ENCODE measurements at places on chromosomes 7 and 10.

DNA sequence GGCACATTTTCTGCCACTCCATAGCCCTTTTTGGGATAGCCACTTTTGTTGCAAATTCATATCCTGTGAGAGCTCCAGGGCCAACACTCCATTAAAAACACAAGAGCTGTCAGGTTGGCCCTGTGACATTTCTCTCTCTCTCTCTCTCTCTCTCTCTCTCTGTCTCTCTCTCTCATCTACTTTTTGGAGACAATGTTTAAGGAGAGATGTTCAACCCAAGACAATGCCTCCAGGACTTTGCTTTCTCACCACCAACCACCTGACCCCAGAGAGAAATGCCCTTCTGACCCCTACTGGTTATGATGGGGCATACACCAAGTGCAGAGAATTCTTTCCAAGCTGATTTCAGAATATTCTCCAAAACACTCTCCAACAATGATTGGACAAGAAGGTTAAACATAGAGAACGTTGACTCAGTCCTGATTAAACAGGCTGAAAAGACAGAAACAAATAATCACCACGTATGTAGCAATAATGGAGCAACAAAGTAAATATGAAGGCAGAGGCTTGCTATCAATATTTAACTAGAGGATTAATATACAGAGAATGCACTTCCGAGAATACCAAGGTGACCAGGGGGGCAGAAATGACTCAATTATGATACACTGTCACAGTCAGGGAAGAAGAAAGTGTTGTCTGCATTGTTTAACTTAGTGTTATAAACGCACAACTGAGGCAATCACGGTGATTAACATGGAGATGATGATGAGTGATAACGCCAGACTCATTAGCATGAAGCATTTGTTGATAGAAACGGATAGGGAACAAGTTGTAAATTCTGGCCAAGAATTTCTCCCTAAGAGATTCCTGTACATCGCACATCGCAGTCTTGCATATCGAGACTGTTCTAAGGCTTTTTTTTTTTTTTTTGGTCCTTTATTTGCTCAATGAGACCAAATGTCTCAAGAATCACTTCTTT is 178.5 kb downstream of the NRP1 start:
- no peak for DNase-seq

- DNase-seq: no peak
Measured at GRCh38 chr10:48556065-48556464, 48.8 kb downstream of the ARHGAP22 start.

- DNase-seq: no peak
Measured at GRCh38 chr7:99219185-99219767, 11.4 kb upstream of the KPNA7 start.

- no peak for DNase-seq
Measured at GRCh38 chr10:118264838-118265470, 77.2 kb downstream of the FAM204A start.

DNA sequence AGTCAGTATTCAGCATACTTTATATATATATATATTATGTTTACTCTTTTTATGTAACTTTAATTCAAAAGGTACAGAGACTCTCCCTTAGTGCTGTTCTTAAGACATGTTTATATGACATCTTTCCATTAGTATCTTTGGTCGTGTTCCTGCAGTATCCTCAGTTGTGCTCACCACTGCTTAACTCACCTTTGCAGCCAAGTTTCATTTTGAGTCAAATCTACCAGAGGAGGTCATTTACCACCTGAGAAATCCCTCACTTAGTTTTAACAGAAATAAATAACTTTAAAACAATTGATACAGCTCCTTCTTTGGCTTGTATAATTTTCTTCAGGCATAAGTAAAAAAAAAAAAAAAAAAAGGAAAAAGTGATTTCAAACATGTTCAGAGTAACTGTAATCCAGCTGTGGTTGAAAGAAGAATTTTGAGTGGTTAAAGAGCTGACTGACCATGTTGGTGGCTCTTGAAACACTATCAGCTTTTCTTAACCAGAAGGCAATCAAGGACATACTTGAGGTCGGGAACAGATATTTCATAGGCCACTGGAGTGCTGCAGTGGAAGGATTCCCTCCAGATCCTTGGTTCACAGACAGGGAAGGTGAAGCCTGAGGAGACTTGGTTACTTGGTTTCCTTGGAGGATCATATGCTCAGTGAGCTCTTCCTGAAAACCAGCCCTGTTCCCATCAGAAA is 116.8 kb downstream of the AUTS2 start:
- DNase-seq: no peak

DNA sequence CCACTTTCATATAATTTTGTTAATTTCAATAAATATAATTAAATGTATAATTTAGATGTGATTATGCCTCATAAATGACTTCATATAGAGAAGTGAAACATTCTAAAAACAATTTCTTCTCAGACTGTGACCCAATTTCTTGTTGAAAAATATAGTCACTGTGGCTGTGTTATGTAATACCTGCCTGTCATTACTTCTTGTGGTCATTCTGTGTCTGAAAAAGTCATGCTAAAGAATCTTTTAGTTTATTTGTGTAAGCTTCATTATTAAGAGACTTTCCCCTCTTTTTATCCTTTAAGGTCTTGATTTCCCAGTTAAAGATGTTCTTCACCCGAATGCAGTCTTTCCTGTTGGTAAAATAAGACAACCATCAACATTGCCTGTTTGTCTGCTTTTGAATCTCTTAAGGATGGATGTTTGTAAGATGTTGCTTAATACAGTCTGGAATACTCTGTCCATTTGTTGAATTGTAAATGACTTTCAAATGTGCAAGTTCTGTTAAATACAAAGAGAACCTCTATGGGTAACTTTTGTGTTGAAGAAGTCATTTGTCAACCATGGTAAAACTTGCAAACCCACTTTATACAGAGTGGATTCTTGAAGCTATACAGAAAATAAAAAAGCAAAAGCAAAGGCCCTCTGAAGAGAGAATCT is 16.0 kb downstream of the KAT6B start:
- DNase-seq: no peak

GRCh38 chr7:26937939-26938623 is 73.7 kb upstream of the SKAP2 start:
- no peak for DNase-seq

DNA sequence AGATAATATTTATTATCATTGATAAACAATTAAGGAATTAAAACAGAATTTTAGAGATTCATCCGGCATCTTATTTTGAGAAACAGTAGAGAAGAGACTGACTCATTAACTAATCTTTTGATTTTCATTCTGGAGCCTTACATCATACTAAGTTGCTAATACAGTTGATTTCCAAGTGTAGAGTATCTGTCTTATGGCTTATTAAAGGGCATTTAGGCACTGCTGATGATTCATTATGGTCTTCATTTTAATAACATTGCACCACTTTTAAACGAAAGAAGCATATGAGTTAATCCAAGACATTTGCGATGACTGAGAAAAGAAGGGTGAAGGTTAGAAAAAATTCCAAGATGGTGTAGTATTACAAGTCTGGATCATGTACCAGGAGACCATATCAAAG is 186.0 kb upstream of the CACNA2D1 start:
- no peak for DNase-seq

DNA sequence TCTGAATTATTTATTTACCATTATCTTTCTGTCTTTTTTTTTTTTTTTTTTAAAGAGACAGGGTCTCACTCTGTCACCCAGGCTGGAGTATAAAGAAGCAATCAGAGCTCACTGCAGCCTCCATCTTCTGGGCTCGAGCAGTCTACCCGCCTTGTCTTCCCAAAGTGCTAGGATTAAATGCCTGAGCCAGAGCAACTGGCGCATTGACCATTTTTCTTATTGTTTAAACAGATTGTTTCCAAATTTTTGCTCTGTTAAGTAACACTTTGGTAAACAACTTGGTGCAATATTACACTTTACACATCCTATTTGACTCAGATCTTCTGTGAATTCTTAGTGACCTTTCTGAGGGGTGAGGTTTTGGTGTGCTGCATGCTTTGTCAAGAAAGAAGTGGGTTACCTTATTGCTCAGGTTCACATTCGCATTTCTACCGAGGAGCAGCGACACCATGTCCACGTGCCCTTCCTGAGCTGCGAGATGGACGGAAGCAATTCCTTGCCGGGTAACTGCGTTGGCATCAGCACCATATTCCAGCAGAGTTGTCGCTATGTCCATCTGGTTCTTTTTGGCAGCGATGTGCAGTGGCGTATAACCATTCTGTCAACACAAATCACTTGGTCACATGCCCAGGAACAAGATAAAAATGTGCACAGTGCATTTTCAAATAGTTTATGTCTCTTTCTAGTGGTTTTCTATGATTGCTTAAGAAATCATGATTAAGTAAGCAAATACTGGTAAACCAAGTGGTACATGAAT is 203.2 kb downstream of the ANK3 start:
- DNase-seq: no peak

DNA sequence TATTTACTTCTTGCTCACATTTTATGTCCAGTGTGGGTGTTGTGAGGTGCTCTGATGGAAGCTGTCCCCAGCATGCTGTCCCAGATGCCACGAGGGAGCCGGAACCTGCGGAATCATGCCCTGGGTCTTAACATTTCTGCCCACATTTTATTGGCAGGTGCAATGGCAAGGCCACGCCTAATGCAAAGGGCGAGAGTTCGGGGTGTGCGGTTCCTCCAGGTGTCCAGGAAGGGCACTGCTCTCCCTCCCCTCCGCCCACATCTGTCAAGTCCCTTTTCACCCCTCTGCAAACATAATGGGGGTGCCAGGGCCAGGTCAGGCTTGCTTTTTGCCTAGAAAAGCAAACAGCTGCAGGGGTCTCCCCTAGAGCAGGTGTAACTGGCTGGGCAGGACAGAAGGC is 16.4 kb downstream of the PDAP1 start:
- no peak for DNase-seq

- DNase-seq: no peak
Measured at GRCh38 chr10:46282842-46283574, 3.8 kb upstream of the ANTXRL start.

GRCh38 chr7:120729245-120729644 is 128.7 kb downstream of the TSPAN12 start:
- DNase-seq: no peak

- DNase-seq: no peak
Measured at GRCh38 chr7:135197343-135197742, 14.0 kb downstream of the WDR91 start.

- no peak for DNase-seq
Measured at GRCh38 chr7:100895956-100896731, 456 bp upstream of the ACHE start.

GRCh38 chr10:71349406-71349805 is 30.3 kb downstream of the SLC29A3 start:
- no peak for DNase-seq

- no peak for DNase-seq
Measured at GRCh38 chr7:157750291-157750690, 413.5 kb downstream of the DNAJB6 start.

DNA sequence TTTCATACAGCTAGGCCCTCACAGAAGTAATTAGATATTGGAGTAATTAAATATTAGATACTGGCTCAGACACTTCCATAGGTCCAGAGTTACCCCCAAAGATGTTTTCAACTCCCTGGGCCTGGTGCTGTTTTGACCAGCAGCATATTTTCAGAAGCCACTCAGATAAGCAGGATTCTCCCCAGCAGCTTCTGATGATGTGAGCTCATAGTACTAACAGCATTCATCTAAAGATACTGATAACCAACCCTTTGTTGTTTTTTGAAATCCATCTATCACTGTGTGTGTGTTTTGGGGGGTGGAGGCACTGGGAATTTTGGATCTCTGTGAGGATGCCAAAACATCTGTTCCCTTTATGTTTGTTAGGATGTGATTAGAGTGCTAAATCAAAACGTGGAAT is 52.7 kb downstream of the VPS50 start:
- no peak for DNase-seq
